ENCODE measurements at places on chromosomes 4 and X.
A peak's percentile ranks its signal among the peaks of the same experiment; 100 is the strongest.

DNA sequence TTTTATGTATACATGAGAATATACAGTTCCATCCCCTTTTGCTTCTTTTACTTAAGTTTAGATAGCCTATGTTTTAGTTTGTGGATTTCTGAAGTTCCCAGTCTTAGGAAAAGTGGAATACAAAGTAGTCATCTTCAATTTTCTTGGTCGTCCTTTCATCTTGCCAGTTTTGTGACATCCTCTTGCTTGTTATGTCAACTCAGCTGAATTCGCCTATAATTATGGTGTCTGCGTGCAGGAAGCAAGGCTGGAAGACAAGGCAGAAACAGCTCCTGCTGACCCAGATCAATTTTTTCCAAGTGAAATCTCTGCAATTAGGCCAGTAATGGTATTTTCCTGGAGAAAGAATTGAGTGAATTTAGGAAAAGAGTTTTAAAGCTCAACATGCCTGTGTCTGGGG lies 28.1 kb upstream of the NYX start:
- H3K4me1 ChIP-seq: peaks cover 5% of the 10 kb centered on the region
- H3K4me3 ChIP-seq: no peak overlapping the region
- no peaks in the 10 kb centered on the region for H3K36me3 ChIP-seq
- H3K27ac ChIP-seq: no peak overlapping the region
- DNase-seq: no peak
- H3K27me3 ChIP-seq: no peaks in the 10 kb centered on the region

- no peaks in the 10 kb centered on the region for H3K36me3 ChIP-seq
- no peak overlapping the region for H3K27ac ChIP-seq
- DNase-seq: no peak
- no peak overlapping the region for H3K4me3 ChIP-seq
Measured at GRCh38 chr4:72613959-72614358, 44.9 kb upstream of the ADAMTS3 start.

DNA sequence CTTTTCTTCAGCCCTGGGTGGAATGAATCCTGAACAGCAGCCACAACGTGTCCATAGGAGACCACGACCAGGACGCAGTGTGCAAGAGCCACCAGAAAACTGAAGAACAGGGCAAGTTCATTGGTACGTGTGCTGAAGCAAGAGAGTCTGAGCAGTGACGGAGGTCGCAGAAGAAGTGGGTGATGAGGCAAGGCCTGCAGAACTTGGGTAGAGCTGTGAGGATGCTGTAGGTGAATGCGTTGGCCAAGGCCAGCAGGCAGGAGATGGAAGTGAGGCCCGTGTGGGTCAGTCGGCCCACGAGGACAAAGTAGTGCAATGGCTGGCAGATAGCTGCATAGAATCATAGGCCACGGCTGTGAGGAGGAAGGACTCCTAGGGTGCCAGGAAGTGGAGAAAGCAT lies 5.6 kb upstream of the CTAG2 start:
- no peak for DNase-seq
- H3K36me3 ChIP-seq: no peaks in the 10 kb centered on the region
- no peaks in the 10 kb centered on the region for H3K4me1 ChIP-seq
- H3K4me3 ChIP-seq: no peak overlapping the region
- H3K27ac ChIP-seq: no peak overlapping the region
- H3K27me3 ChIP-seq: no peaks in the 10 kb centered on the region

DNA sequence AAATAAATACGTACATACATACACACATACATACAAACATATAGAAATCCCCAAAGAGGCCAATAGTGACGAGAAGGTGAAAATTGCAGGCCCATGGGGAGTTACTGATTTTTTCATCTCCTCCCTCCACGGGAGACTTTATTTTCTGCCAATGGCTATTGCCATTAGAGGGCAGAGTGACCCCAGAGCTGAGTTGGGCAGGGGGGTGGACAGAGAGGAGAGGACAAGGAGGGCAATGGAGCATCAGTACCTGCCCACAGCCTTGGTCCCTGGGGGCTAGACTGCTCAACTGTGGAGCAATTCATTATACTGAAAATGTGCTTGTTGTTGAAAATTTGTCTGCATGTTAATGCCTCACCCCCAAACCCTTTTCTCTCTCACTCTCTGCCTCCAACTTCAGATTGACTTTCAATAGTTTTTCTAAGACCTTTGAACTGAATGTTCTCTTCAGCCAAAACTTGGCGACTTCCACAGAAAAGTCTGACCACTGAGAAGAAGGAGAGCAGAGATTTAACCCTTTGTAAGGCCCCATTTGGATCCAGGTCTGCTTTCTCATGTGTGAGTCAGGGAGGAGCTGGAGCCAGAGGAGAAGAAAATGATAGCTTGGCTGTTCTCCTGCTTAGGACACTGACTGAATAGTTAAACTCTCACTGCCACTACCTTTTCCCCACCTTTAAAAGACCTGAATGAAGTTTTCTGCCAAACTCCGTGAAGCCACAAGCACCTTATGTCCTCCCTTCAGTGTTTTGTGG lies 180.7 kb downstream of the AR start:
- peak overlapping the region; percentile 60 for H3K27ac ChIP-seq
- DNase-seq: no peak
- H3K4me3 ChIP-seq: no peak overlapping the region
- H3K36me3 ChIP-seq: no peaks in the 10 kb centered on the region

All from vagina (tissue), 2 donors.